CD8-positive, alpha-beta T cell (primary cell): ENCODE measurements at places on chromosomes 3 and 15.

DNA sequence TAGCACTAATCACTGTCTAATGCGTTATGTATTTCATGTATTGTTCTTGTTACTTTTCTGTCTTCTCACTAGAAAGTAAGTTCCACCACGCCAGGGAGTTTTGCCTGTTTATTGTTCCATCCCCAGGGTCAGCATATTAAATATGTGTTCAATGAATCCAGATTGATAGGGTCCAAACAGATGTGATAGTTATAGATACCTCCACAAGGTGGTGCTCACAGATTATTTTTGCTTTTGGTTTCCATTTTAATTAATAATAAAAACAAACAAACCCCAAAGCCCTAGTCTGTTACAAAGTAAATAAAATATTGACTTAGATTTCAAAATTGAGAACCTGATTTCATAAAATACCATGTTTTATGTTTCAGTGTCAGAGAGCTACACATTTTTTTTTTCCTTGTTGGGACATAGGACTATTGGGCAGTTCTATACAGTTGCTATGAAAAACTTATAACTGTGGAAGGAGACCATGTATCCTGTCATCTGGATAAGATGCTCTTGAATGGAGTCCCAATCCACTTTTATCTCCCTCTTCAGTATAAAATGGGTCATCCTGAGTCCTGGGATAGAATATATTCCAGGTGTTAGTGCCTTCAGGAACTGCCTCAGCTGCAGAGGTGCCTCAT lies 12.4 kb downstream of the OTOL1 start:
- DNase-seq = no peak

- peak; percentile 24 for DNase-seq
These were observed 27.1 kb downstream of the CFAP161 start for GRCh38 chr15:81161160-81161673.

DNA sequence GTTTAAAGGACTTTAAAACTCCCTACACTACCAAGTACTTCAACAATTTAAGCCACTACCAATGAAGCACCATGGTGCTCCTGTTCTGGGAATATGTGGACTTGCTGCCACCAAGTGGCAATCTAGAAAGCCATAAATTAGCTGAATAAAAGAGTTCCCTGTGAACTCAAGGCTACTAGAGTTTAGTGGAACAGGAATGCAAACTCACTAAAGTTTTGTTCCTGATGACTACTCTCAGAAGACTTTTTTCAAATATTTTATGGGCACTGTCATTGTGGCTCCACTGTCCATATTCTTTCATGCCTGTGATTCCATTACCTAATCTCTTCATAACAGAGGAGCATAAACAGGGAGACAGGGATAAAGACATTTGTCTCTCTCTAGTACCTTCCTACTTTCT lies 63.9 kb downstream of the TMCC1 start:
- peak; percentile 26 for DNase-seq

- no peak for DNase-seq
These were observed at the start of gene DGKG for GRCh38 chr3:186361762-186362536. TSS of gene DGKG (minus strand) at chr3:186362234. CDS start at chr3:186320459, 41,775 bp downstream.

GRCh38 chr3:128095222-128095703 lies 28.3 kb downstream of the RUVBL1 start:
- DNase-seq = peak; percentile 73

DNA sequence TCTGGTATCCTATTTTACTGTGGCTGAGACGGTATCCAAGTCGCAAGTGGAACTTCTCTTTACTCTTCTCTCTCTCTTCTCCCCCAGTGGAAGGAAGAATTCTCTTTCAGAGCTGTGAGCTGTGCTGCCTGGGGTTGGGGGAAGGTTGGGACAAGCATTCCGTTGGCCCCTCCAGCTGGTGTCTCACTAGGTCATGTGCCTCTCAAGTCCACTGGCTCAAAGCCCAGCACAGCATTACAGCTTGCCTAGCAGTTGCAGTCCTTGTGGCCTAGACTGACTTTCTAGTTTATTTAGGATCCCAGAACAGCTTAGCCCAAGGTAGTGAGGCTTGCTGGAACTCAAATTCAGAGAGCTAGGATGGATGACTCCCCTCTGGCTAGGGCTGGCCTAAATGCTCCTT lies 76.1 kb upstream of the SPATA16 start:
- DNase-seq = no peak

DNA sequence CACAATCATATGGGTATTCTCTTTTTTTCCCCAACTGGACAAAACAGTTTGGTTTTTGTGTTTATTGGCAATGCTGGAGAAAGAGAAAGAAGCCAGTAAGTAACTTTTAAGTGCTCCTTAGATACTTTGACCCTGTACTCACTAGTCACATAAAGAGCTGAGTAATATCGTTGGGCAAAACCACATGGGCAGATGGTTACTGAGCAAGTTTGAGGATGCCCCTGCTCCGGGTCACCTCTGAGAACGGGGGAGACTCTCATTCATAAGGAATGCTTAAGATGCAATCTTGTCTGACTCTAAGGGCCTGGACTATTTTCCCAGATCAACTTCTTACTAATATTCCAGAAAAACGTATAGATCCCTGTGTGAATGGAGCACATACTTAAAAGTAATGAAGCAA lies 106.4 kb upstream of the SLC2A2 start:
- DNase-seq = no peak

DNA sequence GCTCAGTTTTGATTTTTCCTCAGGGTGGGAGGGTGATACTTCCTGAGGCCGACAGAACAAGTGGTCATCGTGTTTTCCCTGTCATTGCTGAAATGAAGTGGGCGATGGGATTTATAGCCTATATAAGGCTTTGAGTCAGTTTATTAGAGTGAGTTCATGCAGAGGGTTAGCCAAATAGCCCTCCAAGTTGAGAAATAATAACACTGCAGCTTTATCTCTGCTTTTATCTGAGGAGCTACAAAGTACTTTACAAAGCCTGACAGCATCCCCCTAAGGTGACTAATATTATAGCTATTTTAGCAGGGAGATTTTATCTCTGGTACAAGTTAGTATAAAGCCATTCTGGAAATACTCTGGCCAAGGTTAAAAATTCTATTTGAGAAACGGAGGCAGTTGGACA lies 389.6 kb downstream of the MFSD1 start:
- no peak for DNase-seq

GRCh38 chr15:68506071-68506470 lies 72.7 kb upstream of the CORO2B start:
- no peak for DNase-seq

DNA sequence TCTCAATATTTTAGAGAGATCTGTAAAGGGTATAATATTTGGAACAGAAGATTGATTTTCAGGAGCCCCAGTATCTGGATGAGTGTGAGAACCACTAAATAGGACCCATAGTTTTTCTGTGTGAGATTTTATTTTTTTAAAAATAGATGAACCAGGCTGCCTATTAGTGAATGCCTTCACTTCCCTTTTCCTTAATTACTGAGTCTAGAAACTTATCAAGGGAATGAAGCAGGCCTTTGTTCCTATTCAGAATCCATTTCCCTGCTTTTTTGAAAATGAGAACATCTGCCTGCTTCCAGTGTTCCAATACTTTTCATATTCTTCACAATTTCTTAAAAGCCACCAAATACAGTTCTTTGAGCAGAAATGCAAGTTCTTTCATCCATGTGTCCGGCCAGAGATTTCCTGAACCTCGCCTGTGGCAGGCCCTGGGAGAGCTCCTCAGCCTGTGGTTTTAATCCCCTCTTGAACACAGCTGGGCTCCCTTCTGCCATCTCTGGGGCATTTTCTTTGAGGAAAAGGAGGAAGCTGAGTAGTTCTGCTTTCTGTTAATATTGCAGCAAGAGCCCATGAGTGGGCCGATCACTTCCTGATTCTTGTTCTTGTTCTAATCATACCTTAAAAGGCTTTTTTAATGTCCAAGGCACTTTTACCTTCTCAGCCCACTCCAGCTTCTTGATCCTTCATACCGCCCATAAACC lies 4.7 kb downstream of the EHD4 start:
- DNase-seq = no peak

GRCh38 chr3:56796996-56797395 lies 4.8 kb downstream of the ARHGEF3 start:
- DNase-seq = no peak
